ENCODE measurements at places on chromosomes 2 and 18.

DNA sequence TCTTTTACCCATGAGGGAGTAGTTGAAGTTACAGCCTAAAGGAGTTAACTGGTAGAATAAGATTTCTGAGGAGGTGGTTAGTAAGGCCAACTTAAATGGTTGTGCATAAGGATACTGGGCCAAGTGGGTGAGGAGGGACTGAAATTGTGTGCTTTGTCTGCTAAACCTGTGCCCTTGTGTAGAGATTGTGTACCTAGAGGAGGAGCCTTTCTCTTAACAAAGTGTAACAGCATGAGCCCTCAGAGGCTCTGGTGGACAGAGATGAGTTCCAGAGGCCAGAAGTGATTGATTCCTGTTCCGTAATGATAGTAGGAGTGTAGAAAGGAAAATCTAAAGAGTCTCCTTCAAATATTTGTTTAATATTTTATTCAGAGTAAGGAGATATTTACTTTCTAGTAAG, 42.9 kb downstream of the OTX1 start:
- DNase-seq, result no peak

- DNase-seq, result no peak
Measured at GRCh38 chr2:44766777-44767176, 174.7 kb upstream of the SIX3 start.

- no peak for DNase-seq
Measured at GRCh38 chr18:76285866-76286265, 209.2 kb downstream of the ZNF516 start.

DNA sequence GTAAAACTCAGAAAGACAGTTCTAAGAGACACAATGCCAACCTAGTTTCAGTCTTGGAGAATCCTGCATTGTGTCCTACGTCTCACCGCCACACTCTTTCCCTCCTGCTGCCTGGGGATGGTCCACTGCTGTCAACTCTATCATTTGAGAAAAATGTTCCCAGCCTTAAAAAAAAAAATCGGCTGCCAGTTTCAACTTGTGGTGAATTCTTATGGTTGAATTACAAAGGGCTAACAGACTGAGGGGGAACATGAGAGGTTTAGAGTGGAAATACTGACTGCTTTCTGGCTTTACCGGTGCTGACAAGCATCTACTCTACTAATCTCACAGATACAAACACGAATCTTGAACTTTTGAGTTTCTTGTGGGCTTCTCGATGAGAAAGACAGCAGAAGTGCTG, 74.0 kb downstream of the NAB1 start:
- DNase-seq, result no peak

GRCh38 chr2:94875820-94876522, 4.7 kb downstream of the TEKT4 start:
- no peak for DNase-seq

GRCh38 chr2:219957820-219958219, 330.4 kb downstream of the SLC4A3 start:
- DNase-seq, result no peak

GRCh38 chr2:154591294-154591820, 107.1 kb upstream of the KCNJ3 start:
- no peak for DNase-seq

DNA sequence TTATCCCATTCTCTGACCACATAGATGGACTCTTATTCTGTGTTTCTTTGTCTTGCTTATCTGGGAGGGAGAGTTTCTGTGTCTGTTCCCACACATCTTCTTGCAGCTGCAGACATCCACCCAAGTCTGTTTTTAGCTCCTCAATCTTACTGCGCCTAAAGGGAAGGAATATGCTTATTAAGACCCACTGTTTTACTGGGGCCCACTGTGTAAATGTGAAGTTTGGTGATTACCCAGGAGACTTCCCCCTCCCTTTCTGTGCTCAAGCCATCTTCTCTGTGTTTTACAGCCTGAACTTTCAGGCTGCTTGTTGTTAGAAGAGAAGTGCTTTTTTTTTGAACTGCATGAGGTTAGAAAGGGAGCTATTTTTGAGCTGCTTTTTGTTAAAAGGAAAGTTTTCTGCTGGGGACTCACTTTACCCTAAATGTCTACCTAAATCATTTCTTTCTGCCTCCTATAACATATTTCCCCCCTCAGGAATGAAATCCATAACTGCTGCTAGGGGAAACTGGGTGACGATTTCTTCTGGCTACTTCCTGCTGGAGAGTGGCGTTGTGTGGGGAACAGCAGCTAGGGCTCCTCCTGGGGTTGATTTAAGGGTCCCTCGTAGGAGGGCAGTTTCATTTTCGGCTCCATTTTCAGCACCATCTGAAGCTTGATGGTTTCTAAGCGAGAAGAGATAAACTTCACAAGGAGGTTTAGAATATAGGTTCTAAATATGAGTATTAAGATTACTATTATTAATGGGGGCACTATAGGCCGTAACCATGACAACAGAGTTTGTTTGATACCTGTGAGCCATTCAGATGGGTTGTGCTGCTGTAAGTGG, 39.5 kb upstream of the GMCL1 start:
- DNase-seq, result peak; percentile 56

Data from myocyte (in vitro differentiated cells).